Fibroblast of lung (primary cell): ENCODE measurements at places on chromosomes 4 and X.

DNA sequence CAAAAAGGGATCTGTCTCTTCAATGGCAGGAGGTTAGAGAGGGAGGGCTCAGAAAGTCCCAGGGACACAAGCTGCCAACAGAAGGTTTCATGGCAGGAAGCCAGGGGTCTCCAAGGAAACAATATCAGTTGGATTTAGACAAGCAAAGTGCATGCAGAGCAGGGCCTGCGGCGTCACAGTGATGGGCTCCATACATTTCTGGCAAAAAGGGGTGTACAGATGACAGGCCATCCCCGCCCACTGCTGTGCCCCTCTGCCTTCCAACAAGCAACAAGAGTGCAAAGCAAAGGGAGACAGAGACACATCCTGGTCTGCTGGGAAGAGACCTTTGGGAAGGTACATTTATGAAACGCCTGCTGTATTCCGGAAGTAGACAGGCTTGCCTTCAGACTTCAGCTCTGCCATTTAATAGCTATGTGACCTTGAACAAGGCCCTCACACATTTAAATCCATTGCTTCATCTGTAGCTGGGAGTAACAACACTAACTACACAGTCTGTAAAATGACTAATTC, 121.2 kb downstream of the AFAP1 start:
- no peak overlapping the region for H3K27ac ChIP-seq
- H3K4me3 ChIP-seq = no peak overlapping the region

DNA sequence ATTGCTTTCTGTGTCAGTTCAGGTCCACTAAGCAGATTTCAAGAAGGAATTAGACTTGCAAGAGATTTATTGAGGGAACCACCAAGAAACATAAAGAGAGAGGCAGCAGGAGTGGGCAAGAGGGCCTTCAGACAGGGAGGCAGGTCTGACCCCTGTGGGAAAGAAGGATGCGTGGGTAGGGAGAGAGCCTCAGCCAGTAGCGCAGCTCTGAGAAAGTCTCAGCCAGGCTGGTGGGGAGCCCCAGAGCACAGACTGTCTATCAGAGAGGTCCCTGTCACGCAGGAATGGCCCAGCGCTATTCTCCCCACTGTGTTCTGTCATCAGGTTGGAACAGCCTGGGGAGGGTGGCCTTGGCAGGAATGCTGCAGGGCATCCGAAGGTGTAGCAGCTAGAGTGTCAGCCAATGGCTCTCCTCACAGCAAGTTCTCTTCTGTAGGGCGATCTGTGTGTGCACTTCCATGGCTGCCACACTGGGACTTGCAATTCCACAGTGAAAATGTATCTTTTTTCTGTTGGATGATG, 48.0 kb downstream of the OTC start:
- H3K4me3 ChIP-seq = no peak overlapping the region
- no peak for DNase-seq

GRCh38 chr4:1598206-1599025, 85.7 kb downstream of the FAM53A start:
- H3K4me3 ChIP-seq = no peak overlapping the region
- no peak for DNase-seq
- no peaks in the 10 kb centered on the region for H3K36me3 ChIP-seq
- no peak overlapping the region for H3K27ac ChIP-seq
- H3K27me3 ChIP-seq = no peaks in the 10 kb centered on the region
- H3K4me1 ChIP-seq = no peaks in the 10 kb centered on the region

GRCh38 chr4:137957806-137958205, 284.3 kb downstream of the SLC7A11 start:
- H3K4me3 ChIP-seq = no peak overlapping the region
- H3K4me1 ChIP-seq = peaks cover 3% of the 10 kb centered on the region
- DNase-seq = no peak
- H3K27me3 ChIP-seq = no peaks in the 10 kb centered on the region
- H3K27ac ChIP-seq = no peak overlapping the region

DNA sequence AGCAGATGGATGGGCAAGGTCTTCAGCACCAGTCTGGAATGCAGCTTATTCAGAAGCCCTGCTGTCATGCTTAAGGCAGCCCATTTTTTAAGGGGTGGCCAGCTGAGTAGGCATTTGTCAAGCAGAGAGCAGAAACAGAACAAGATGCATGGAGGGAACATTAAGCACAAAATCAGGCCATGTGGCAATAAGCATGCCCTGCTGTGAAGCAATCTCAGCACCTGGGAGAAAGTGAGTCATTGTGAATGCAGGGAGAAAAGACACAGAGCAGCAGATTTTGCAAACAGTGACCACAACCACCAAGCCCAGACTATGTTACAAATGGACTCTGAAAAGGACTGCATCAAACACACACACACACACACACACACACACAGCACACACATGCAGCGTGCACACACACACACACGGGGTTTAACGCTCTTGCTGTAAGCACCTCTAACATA, 94.1 kb upstream of the GALNT7 start:
- no peaks in the 10 kb centered on the region for H3K4me1 ChIP-seq
- peak; percentile 89 for DNase-seq
- H3K27ac ChIP-seq = no peak overlapping the region
- H3K4me3 ChIP-seq = no peak overlapping the region
- H3K27me3 ChIP-seq = no peaks in the 10 kb centered on the region

- no peak overlapping the region for H3K27ac ChIP-seq
- no peaks in the 10 kb centered on the region for H3K27me3 ChIP-seq
- H3K4me1 ChIP-seq = peaks cover 4% of the 10 kb centered on the region
- H3K4me3 ChIP-seq = no peak overlapping the region
- no peaks in the 10 kb centered on the region for H3K36me3 ChIP-seq
Measured at GRCh38 chr4:121217351-121217750, 53.2 kb upstream of the TNIP3 start.

GRCh38 chr4:45317276-45317675, 590.9 kb upstream of the GNPDA2 start:
- no peak overlapping the region for H3K4me3 ChIP-seq
- no peaks in the 10 kb centered on the region for H3K36me3 ChIP-seq
- H3K4me1 ChIP-seq = no peaks in the 10 kb centered on the region
- H3K27me3 ChIP-seq = no peaks in the 10 kb centered on the region
- peak; percentile 90 for DNase-seq
- no peak overlapping the region for H3K27ac ChIP-seq
